ENCODE measurements at places on chromosomes 1 and 21. TPM values are rescaled to one million over a fixed set of nuclear protein-coding genes. Genes with fewer than 3 reads are reported as not detected.
A peak's percentile ranks its signal among the peaks of the same experiment; 100 is the strongest.

HMGN1 gene
- 577 TPM for polyA plus RNA-seq

PGLYRP4 gene
- not detected for polyA plus RNA-seq

CD160 gene
- not detected for polyA plus RNA-seq

GRCh38 chr1:13550663-13551062 is 33.0 kb upstream of the PDPN start:
- peaks cover 5% of the 10 kb centered on the region for H3K4me1 ChIP-seq
- no peak overlapping the region for H3K27ac ChIP-seq
- peaks cover 9% of the 10 kb centered on the region for H3K27me3 ChIP-seq
- H3K36me3 ChIP-seq: no peaks in the 10 kb centered on the region
- DNase-seq: no peak

DNA sequence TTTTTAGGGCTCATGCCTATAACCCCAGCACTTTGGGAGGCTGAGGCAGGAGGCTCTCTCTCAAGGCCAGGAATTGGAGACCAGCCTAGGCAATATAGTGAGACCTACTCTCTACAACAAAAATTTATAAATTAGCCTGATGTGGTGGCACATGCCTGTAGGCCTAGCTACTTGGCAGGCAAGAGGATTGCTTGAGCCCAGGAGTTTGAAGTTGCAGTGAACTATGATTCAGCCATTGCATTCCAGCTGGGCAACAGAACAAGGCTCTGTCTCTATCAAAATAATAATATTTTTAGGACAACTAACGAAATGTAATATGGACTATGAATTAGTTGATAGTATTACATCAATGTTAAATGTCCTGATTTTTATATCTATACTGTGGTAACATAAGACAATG is 68.8 kb upstream of the ARID1A start:
- no peak overlapping the region for H3K4me3 ChIP-seq
- no peaks in the 10 kb centered on the region for H3K36me3 ChIP-seq
- DNase-seq: no peak

BROX gene
- 16.6 TPM for polyA plus RNA-seq

HCRTR1 gene
- not detected for polyA plus RNA-seq

DNA sequence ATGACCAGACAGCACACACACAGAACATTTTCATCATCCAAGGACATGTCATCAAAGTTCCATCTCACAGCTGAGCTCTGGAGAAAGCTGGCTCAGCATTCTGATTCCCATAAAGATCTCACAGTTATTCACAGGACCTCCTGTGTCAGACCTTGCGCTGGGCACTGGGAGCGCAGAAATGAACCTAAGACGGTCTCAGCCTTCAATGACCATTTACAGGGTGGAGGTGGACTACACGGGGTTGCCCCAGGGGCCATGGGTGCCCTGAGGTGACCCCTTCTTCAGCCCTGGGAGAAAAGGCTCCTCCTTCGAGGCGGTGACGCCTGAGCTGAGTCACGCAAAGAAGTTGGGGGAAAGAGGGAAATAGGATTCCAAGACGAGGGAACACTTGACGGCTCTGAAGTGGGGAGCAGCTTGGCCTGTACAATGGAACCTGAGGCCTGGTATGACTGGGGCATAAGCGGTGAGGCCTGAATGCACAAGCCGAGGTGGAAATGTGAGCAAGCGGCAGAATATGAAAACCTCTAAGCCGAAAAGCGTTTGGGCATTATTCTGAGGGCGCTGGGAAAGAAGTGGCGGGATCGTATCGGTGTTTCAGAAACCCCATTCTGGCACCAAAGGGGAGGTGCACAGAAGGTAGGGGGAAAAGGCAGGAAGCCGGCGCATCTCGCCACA is 797 bp downstream of the CC2D1B start:
- peaks cover 48% of the 10 kb centered on the region for H3K36me3 ChIP-seq
- peak overlapping the region; percentile 77 for H3K4me3 ChIP-seq
- peaks cover 37% of the 10 kb centered on the region for H3K4me1 ChIP-seq
- peak; percentile 78 for DNase-seq
- H3K27ac ChIP-seq: peak overlapping the region; percentile 93

- H3K27ac ChIP-seq: no peak overlapping the region
- peak overlapping the region; percentile 37 for H3K4me3 ChIP-seq
- no peaks in the 10 kb centered on the region for H3K36me3 ChIP-seq
- 0 out of 3 replicates have a peak, but pooled peaks cover 5% of the 10 kb centered on the region for H3K4me1 ChIP-seq
Observed at GRCh38 chr1:228646717-228647522, 88.4 kb upstream of the RHOU start.

LHX8 gene
- not detected for polyA plus RNA-seq

CEP350 gene
- polyA plus RNA-seq: 20.4 TPM

- peaks cover 34% of the 10 kb centered on the region for H3K4me1 ChIP-seq
- H3K4me3 ChIP-seq: no peak overlapping the region
- no peak for DNase-seq
- H3K27me3 ChIP-seq: no peaks in the 10 kb centered on the region
Observed at GRCh38 chr1:12540580-12541273, 77.3 kb downstream of the DHRS3 start.

ZBTB17 gene
- polyA plus RNA-seq: 50.3 TPM

TNFSF4 gene
- 0.05 TPM for polyA plus RNA-seq

DNA sequence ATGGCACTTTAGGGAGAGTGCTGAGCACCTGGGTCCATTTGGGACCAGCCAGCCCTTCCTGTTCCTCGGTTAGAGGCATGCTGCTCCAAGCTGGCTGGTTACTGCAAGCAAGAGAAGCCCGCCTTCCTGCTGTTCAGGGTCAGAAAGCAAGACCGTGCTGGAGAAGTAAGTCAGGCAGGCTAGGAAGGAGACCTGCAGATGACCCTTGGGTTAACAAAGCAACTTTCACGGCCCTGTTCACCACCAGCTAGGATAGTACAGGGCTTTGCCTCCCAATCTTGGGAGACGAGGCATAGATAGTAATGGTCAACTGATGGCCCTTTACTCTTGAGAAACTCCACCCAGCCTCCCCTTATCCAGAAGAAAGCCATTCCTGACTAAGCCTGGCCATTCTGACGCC is 136.1 kb downstream of the DHRS3 start:
- H3K27ac ChIP-seq: peak overlapping the region; percentile 58
- no peak for DNase-seq
- H3K27me3 ChIP-seq: no peaks in the 10 kb centered on the region
- peaks cover 60% of the 10 kb centered on the region for H3K36me3 ChIP-seq
- peaks cover 54% of the 10 kb centered on the region for H3K4me1 ChIP-seq

LORICRIN gene
- polyA plus RNA-seq: not detected

DNA sequence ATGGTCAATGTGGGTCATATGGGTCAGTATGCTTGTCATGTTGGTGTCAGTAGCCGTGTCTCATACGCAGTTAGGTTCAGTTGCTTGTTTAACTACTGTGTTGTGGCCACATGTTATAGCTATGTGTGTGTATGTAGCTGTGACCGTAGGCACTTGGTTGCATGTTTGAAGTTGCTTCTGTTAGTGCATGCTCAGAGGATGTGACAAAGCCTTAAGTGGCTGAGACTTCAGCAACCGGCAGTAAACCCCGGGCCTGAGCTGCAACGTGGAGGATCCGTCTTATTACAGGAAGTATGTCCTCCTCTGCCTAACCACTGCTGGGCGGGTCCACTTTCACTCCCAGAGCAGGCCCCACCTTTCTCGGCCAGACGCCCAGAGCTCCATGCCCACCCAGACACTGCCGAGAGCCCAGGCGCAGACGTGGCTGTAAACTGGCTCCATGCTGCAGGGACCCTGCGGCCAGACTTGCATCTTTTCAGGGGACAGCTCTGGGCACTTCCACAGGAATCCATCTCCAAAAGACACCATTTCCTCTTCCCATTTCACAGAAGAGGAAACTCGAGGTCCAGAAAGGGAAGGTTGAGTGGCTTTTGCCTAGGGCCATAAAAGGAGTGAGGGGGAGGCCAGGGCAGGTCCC is 2.2 kb downstream of the TCEA3 start:
- no peaks in the 10 kb centered on the region for H3K36me3 ChIP-seq
- peaks cover 23% of the 10 kb centered on the region for H3K4me1 ChIP-seq
- peak overlapping the region; percentile 60 for H3K27ac ChIP-seq

DNA sequence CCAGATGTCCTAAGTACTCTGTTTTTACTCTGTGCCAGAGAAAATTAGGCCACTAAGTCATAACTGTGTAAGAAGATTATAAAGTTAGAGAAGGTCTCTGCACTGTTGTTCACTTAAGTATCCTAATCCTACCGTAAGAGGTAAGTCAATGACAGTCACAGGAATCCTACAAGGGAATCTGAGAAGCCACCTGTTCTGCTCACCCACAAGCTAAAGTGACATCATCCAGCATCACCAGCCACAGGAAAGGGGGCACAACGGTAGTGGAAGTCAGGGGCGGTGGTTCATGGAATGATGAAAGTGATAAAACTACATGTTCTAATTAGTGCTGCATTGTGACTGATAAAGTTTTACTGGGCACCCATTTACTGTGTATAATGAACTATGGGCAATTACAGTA is 92.7 kb downstream of the PLD5 start:
- no peak for DNase-seq
- no peaks in the 10 kb centered on the region for H3K4me1 ChIP-seq
- no peaks in the 10 kb centered on the region for H3K27me3 ChIP-seq
- H3K36me3 ChIP-seq: no peaks in the 10 kb centered on the region
- H3K27ac ChIP-seq: no peak overlapping the region

GRCh38 chr1:209924390-209924789 is 13.6 kb upstream of the SYT14 start:
- no peaks in the 10 kb centered on the region for H3K36me3 ChIP-seq
- no peak for DNase-seq
- peaks cover 3% of the 10 kb centered on the region for H3K27me3 ChIP-seq

GRCh38 chr21:32520875-32521735 is 64.2 kb downstream of the TCP10L start:
- H3K4me1 ChIP-seq: peaks cover 22% of the 10 kb centered on the region
- DNase-seq: no peak
- H3K4me3 ChIP-seq: no peak overlapping the region
- no peak overlapping the region for H3K27ac ChIP-seq
- no peaks in the 10 kb centered on the region for H3K27me3 ChIP-seq

DNA sequence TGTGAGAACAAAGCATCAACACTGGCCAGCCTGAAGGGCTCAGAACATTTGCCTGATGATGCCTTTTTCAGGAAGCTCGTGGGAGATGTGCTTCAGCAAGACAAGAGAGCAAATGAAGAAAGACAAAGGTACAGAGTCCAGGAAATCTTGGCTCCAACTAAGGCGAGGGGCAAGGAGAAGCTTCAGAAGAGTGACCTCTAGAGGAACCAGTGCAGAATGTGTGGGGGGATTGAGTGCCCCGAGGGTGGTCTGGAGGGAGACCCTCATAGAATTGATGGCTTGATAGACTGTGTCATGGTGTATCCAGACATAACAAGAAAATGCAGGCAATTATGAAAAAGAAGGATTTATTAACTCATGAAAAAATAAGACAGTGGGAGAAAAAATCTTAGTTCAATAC is 15.3 kb upstream of the NLRP3 start:
- H3K27me3 ChIP-seq: peaks cover 34% of the 10 kb centered on the region
- H3K27ac ChIP-seq: no peak overlapping the region
- no peaks in the 10 kb centered on the region for H3K36me3 ChIP-seq
